ENCODE measurements at places on chromosomes 11 and 22.

DNA sequence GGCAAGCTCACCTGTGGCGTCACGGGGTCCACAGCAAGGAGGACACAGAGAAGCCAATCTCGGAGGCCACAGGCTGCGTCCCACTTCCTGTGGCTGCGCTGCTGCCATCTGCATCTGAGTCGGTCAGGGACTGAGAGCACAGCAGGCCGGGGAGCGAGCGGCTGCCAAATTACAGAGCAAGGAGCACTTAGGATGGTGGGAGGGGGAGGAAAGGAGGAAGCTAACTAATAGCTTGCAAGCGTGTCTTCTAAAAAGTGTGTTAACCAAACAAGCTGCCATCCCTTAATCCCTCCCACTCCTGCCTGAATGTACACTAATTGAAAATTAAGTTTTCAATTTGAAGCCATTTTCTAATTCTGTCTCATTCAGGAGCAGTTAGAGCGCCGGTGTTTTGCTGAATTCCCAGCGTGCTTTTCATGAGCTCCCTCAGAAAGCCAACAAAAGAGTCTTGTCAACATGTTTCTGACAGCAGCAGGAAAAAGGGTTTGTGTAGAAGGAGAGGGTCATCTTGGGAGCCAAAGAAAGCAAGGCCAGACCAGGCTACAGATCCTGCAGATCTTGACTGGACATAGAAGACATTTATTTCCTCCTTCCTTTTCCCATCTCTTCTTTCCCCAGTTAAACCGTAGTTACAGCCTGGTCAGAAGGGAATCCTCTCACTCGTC is 42.4 kb upstream of the API5 start:
- no peak for DNase-seq

DNA sequence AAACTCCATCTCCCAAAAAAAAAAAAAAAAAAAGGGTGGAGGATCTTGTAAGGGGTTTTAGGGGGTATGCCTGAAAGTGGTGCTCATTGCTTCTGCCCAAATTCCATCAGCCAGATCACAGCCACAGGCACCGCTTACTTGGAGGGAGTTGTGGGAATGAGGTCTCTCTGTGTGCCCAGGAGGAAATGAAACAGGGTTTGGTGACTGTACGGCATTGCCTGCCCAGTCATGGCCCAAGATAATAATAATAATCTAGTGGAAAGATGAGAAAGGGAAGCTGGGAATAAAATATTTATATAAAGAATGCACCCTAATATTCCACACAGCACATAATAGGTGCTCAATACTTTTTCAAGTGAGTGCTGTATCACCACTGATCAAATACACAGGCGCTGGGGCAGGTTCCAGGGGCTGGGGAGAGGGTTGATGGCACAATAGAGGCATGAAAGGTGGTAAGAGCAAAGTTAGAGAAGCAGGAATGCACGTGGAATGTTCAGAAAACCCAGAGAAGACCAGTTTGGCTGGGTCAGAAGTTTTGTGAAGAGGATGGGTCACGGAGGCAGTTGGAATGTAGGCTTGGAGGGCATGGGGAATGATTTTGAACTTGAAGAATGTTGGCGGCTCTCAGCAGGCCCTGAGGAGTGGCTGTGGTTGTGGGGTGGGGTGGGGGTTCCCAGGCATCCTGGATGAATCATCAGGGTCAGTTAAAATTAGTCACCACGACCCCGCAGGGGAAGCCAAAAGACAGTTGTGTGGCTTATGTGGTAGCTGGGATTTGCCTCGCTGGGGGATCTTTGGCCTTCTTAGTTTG is 12.5 kb upstream of the MB start:
- peak; percentile 86 for DNase-seq

DNA sequence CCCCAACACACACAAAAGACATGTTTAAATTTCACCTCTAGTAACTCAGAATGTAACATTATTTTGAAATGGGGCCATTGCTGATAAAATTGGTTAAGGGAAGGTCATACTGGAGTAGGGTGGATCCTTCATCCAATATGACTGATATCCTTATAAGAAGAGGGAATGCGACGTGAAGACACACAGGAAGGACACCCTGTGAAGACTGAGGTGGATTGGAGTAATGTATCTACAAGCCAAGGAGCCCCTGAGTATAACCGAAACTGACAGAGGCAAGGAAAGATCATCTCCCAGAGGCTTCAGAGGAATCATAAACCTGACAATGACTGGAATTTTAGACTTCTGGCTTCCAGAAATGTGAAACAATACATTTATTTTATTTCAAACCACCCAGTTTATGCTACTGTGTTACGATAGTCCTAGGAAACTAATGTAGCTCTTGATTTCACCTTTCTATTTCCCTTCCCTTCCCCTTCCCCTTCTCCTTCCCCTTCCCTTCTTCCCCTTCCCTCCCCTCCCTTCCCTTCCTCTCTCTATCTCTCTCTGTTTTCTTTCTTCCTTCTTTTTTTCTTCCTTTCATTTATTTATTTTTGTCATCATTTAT is 1775.4 kb downstream of the LRRC4C start:
- no peak for DNase-seq

DNA sequence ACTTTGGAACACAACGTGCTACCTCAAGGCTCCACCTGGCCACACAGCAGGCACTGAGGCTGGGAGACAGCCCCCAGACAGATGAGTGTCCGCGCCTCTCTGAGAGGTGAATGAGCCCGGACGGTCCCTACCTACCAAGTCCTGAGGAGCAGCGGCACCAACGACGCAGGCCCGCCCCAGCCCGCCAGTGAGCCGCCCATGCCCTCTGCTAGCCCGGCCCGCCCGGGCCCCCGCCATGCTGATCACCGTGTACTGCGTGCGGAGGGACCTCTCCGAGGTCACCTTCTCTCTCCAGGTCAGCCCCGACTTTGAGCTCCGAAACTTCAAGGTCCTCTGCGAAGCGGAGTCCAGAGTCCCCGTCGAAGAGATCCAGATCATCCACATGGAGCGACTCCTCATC is at the start of gene DDI1:
TSS of gene DDI1 (plus strand) at position 53 of the 400 bp plus-strand sequence. CDS start at position 236, 183 bp downstream.
- no peak for DNase-seq

DNA sequence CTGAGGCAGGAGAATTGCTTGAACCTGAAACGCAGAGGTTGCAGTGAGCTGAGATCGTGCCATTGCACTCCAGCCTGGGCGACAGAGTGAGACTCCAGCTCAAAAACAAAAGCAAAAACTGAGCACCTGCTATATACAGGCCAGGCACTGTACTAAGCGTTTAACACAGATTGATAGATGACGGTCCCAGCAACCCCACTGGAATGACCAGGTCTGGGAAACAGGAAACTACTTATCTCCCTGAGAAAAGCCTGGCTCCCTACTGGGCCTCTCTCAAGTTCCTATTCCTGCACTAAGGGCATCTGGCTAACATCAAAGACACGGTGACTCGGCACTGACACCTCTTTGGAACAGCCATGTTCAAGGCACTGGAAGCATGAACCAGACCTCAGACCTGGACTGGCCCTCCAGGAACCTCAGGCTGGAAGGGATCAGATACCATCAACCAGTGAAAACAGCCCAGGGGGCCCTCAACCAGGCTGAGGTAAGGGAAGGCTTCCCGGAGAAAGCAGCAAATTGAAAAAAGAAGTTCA is 16.6 kb downstream of the ARAP1 start:
- DNase-seq, result peak; percentile 47

- DNase-seq, result no peak
Measured at GRCh38 chr11:67178878-67179277, 59.8 kb downstream of the KDM2A start.

- no peak for DNase-seq
Measured at GRCh38 chr11:18332302-18332701, 9.9 kb downstream of the GTF2H1 start.

- DNase-seq, result no peak
Measured at GRCh38 chr11:22336587-22336986, 1.6 kb upstream of the SLC17A6 start.

- DNase-seq, result no peak
Measured at GRCh38 chr11:68375337-68375736, 62.9 kb downstream of the LRP5 start.

DNA sequence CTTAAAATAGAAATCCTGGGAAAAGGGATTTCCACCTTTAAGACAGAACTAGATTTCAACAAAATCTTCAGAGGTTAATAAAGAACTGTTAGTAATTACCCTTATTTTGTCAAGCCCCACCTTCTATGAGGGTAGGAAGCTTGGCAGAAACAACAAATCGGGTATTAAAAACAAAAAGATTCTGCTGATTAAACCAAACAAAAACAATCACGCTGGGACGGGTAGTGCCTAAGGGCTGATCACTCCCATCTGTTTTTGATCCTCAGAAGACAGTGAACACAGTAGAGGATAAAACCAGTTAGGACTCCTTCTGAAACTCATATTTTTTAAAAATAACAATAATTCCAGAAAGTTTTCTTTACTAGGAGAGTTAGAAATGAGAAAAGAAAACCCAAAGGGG is 441.3 kb upstream of the API5 start:
- DNase-seq, result no peak

DNA sequence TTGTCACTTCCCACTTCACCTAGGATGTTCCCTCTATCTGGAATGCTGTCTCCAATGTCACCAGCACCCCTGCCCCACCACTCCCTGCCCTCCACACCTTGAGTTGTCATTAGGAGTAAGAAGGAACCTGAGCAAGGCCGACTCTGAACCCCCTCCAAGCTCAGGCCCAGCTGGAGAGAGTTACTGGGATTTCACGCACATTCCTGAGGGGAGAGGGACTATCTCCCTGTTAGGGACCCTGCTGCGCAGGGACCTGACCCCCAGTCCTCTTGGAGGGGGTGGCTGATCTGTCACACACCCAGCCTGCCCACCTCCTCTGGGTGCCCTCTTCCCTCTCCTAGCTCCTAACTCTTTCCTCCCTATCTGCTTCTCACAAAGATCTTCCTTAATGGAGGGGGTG is 81.7 kb downstream of the NECTIN1 start:
- DNase-seq, result no peak

DNA sequence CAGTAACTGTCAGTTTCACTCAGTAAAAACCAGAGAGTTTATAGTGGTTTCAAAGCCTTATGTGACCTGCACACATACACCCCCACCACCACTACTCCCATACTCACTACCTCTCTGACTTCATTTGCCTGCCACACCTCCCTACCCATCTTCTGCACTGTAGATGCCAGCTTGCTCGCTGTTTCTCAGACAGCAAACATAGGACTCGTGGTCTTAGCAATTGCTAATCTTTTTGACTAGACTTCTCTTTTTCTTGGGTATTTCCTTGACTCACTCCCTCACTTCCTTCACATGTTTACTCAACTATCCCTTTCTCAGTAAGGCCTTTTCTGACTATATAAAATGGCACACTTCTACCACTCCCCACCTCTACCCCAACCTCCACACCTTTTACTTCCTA is 27.8 kb downstream of the CEP295 start:
- DNase-seq, result no peak

- DNase-seq, result no peak
Measured at GRCh38 chr22:40001106-40001505, 6.4 kb downstream of the FAM83F start.

DNA sequence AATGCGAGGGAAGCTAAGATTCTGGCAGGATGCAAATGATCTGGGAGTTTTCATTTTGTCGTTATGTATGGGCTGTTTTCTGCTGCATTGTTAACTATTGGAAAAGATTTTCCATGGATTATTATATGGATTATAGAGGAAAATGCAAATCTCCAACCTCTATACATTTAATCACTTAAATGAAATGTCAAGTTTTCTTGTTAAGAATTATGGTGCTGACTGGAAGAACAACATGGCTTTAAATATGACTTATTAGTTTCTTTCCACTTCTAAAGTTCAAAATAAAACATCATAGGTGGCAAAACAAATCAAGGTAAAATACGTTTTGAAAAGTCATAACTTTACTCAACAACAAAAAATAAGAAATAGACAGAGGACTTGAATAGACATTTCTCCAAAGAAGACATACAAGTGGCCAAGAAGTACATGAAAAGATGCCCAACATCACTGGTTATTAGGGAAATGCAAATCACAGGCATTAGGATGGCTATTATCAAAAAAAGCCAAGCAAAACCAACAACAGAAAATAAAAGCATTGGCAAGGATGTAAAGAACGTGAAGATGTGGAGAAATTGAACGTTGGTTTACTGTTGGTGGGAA is 56.2 kb upstream of the CLDN5 start:
- DNase-seq, result no peak

DNA sequence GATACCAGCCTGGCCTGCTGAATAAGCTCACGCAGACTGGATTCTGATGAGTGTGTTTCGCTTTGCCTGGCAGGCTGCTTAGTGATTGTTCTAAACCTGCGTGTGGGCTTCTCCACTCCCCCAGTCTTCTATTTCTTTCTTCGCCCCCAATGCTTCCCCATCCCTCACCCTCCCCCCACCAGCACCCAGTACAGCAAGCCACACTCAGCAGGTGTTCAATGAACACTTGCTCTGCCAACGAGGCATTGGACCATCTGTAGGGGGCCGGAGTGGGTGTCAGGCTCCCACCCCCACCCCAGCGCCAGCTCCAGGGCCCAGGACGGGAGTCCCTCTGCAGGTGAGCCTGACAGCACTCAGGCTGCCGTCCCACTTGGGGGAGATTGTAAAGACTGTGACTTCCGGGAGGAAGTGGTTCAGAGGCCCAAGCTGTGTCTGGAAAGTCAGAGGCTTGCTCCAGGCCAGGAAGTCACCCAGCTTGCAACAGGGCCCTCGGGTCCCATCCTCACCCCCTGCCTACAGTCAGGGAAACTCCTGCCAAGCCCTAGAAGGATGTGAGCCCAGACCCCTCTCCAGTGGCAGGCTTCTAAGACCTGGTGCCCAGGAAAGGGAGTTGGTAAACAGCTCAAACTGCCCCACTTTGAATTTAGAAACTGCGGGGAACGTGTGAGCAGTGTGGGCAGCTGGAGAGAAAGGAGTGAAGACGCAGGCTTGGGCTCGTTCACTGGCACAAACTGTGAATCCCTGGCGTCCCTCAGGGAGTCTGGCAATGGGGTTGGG is 66.3 kb upstream of the PRDM11 start:
- DNase-seq, result no peak

DNA sequence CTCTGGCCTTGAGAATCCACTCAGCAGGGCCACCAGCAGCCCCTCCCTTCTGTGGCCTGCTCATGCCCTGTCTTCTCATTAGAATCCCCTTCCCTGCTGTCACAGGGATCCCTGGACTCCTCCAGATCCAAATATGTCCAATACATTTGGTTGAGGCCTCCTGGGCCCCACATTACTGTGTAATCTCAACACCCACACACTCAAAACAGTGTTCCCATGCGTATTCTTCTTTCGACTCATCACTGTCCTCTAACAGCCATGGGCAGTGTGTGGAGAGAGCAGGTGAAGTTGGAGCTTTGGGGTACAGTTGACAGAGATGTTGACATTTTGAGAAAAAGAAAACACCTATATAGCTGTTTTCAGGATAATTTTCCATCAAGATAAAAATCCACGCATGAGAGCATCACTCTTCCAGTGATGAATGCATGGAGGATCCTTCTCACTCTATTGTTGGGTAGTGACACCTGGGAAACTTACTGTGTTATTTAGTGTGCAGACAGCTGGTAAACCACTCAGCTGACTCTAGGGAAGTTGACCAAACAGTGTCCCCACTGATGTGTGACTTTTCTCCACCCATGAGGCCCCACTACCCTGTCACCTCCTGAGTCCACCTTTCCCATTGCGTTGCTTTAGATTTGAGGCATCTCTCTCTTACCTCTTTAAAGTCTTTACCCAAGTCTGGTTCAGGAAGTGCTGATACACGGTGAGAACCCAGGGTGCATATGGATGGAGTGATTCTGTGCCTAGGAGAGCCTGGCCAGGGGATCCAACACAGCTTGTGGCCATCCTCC is 28.7 kb upstream of the VPREB1 start:
- no peak for DNase-seq

Measured in HTR-8/SVneo (cell line).